Stimulated activated CD8-positive, alpha-beta memory T cell treated with anti-CD3 and anti-CD28 coated beads, Interleukin-15, amount 100 ng/mL, for 1 hour (primary cell): ENCODE measurements at places on chromosomes 3 and 15.

DNA sequence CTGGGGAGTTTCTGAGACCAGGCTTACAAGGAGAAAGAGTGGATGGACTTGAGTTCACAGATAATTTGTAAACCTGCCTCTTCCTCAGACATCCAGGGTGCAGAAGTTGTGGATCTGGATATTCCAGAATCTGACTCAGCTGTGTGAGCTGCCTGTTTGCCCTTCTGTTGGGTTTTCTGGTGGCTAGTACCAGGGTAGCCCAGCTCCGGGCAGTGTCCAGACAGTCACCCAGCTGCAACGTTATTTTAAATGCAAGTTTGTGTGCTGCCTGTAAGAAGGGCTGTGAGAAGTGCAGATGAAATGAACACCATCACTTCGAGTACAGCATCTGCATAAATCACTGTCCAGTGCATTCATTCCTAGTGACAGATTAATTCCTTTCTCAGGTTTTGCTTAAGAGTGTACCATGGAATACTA is 1053.0 kb downstream of the TUSC7 start:
- no peak for DNase-seq

DNA sequence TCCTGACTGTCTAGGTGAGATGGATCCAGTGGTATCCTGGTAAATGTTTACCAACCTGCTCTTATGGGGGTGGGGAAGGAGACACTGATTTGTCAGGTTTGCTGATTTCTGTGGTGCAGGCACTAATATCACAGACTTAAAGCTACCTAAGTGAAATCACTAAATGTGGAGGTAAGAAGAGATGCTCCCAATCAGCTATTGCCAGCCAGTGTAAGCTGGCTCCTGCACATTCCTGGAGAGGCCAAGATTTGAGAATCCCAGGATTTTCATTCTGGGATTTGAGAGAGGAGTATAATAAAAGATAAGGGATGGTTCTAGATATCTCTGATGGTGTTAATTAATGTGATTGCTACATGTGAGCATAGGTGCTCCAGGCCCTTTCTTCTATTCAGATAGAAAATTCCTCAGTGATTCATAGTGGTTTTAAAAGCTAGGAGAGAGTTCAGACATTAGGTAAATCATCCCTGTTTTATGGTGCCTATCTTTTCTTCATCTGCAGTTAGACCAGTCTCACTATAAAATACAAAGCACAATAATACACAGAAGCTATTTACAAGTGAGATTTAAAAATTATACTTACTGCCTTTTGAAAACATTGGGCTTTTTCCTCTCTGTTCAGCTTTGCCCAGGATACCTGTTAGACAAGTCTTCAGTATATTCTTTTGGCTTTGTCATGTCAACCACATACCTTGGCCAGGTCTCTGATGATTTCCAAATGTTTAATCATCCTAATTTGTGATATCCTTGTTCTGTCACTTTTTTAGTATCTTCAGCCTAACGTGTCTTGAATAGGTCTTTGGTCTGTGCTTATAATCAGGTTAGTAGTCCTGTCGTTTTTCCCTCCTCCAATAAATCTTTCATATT is 90.9 kb downstream of the MBNL1 start:
- DNase-seq, result no peak

DNA sequence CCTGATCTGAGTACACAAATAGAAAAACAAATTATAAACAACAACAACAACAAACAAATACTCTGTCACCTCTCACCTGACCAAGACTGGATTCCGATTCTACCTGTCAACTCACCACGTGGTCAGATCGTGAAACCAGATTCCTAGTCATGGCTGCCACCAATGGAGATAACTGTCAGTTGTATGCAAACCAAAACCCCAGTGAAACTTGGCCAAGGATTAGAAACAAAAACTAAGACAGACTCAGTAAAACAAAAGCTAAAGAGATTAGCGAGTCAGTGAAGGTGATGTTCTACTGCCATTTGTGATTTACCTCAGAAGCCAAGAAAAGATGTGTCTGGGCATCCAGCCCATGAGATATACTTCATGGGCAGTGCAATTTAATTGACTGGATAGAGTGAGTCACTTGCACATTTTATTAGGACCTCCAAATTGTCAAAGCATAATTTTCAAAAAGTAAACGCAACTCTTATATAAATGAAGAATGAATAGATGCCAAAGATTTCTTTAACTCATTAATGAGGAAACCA is 31.1 kb downstream of the PHLDB2 start:
- DNase-seq, result no peak

DNA sequence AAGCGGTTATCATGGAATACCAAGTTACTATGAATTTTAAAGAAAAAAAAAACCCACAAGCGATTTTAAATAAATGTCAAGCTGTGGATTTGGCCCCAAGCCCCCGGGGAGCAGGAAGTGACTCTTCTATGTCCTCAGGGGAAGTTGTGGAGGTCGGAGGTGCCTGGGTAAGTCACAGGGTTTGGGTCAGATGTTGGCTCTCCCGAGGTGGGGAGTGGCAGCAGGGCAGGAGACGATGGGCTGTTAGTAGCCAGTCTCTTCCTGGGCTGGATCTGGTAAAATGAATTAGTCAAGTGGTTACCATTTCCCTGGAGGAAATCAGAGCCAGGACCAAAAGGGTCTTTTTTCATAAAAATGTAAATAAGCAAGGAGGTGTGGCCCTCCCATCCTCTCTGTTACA is 316.7 kb downstream of the TLE3 start:
- no peak for DNase-seq

DNA sequence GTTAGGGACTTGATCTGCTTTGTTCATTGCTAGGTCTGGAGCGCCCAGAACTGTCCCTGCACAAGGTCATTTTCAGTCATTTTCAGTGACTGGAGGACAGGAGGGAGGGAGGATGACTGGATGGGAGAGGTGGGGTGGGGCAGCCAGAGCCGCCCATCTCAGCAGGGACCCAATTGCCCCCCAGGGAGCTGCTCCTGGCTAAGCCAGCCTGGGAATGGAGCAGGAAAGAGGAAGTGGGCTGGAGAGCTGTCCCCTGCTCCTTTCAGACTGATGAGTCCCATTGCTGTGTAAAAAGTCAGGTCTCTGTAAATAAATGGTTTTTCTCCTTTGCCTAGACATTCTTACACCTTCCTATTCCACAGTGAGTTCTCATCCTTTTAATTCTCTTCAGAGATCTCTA is 98.4 kb upstream of the RAD18 start:
- DNase-seq, result no peak

- no peak for DNase-seq
Measured at GRCh38 chr3:10557250-10557649, 51.9 kb upstream of the ATP2B2 start.

DNA sequence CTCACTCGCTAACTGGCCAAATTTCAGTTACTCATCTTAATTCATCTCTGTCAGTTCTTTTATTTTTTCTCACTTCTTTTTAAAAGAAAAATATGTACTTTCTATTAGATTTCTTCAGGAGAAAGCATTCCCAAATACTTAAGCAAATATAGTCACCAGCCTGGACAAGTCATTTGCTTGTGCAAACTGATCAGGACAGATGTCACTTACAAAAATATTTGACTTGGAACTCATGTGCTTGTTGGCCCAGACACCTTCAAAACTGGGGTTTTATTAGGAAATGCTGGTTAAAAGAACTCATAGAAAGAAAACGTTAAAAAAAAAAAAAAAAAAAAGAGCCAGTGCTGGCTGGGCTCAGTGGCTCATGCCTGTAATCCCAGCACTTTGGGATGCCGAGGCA is 31.3 kb upstream of the FOXP1 start:
- no peak for DNase-seq

- DNase-seq, result no peak
Measured at GRCh38 chr3:47877719-47878118, 74.8 kb downstream of the DHX30 start.

- no peak for DNase-seq
Measured at GRCh38 chr3:150656316-150656715, 47.4 kb downstream of the ERICH6 start.

DNA sequence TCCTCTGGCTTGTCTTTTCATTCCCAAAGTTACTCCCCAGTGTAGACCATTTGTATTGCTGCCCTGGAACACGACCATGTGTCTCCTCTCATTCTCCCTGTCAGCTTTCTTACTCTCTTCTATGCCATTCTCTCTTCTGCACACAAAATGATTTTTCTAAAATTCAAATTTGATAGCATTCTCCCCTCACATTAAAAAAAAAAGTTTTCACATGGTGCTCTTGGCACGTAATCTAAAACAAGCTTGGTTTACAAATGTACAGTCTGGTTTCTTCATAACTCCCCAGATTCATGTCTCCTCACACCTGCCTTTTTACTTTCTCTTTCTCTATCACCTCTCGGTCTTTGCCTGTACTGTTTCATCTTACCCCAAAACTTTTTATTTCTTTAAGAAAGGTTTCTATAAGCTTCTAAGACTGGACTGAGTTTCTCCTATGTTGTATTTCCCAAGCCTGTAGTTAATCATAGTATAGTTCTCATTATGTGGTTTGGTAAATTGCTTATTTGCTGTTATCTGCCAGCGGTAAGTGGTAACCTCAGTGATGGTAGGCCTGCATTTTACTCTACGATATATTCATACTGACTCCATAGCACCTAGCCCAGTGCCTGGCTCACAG is 31.2 kb downstream of the BCHE start:
- no peak for DNase-seq

DNA sequence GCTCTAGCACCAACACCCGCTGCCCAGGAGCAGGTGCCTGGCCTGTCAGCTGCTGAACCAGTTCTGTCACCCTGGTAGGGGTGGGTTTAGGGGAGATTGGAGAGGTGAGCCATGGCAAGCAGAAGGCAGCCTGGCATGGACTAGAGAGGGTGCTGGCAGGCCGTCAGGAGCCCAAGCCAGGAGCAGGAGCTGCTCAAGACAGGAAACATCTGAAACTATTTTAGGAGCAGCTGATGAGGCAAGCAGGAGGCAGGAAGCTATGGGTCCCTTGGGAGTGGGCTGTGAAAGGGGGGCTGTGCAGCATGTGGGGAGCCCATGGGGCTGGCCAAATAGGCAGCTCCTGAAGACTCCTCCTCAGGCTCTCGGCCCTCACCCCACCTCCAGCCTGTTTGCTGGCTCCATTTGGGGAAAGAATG is 2.3 kb downstream of the INKA1 start:
- no peak for DNase-seq

DNA sequence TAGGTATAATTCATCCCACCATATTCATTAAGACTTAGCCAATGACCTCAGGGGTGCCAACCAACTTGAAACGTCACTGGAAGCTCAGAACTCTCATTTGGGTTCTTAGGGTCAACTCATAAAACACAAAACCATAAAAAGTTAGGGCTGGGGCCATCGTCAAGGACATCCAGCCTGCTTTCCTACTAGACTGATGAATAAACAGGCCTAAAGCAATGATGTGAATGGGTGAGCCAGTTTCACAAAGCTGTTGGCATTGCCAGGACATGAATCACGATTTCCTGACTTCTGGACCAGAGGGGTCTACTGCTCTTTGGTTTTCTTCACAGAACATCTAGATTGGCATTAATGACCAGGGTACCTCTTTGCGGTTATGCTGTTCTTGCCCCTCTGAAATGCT is 64.7 kb downstream of the EOMES start:
- no peak for DNase-seq

DNA sequence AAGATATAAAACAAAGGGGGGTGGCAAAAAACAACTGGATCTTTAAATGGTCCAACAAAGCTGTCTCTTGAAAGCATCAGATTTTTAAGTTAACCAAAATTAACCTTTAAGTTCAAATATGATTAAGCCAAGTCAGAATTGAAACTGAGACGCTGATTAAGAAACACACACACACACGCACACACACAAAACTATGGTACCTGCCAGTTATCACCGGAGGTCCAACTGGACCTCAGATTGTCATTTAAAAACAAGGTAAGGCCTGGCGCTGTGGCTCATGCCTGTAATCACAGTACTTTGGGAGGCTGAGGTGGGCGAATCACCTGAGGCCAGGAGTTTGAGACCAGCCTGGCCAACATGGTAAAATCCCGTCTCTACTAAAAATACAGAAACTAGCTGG is 10.4 kb downstream of the ARF4 start:
- DNase-seq, result no peak

DNA sequence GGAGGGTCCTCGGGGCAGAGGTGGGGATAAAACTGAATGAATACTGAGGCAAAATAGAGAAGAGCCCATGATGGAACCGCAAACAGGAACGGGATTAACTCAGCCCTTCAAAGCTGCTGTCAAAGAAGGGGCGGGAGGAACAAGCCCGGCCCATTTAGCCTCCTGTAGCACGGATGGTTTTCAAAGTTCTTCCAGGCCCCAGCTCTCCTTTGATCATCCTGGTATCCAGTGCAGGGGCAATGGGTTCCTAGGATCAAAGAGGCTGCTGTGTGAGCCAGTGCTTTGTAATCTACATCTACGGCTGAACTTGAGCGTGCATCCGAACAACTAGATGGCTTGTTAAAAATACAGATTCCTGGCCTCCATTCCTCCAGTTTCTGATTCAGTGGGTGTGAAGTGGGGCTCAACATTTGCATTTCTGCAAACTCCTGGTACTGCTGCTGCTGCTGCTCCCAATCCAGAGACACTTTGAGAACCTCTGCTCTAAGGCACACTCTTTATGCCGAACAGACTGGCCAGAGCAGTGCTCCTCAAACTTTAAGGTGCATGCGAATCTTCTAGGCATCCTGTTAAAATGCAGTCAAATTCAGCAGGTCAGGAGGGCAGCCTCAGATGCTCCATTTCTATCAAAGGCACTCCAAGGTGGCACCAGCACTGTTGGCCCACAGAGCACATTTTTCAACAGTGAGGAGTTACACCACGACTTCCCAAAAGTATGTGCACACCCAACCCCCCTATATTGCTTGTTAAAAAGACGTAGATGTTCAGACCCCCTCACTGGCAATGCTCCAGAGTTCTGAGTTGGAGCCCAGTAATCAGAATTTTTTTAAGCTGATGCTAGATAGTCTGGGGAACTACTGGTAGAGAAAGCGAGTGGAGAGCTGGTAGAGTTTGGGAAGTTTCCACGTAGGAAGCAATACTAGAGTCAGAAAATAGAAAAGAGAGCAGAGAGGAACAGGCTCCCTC is 5.6 kb downstream of the GALNT15 start:
- DNase-seq, result no peak

DNA sequence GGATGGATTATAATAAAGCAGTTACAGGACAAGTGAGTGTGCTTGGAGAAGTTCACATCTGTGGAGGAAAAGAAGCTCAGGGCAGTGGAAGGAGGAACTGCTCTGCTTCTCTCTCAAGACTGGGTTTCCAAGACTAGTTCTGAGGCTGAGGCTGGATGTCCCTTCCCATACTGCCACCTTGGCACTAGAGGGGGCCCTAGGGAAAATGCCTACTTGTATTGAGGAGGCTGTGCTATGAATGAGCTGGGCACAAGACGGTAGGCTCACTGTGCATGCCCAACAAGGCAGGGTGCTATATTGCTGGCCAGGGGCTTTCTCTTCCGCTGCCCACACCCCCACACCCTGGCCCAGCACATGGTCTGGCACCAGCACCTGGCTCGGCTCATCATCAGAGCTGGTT is 65.2 kb downstream of the SLCO2A1 start:
- DNase-seq, result no peak

DNA sequence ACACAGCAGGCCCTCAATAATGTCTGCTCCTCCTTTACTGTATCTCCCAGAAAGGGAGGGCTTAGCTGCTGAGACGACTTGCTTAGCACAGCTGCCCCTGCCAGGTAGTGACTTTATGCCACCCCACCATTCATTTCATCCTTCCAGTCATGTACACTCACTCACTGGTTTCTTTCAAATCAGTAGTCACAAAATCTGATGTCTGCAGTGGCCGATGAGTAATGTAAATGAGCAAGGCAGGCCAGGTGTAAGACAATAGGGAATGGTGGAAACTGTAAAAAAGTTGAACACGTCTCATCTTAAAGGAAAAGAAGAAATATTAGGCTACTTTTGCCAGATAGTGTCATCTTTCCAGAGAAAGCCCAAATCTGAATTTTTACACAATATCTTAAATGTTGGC is 207.6 kb upstream of the PRICKLE2 start:
- DNase-seq, result no peak
